Stimulated activated CD4-positive, alpha-beta T cell treated with anti-CD3 and anti-CD28 coated beads, TNF-alpha, amount 100 ng/mL, for 1 hour (primary cell): ENCODE measurements at places on chromosomes 1 and 21.

- DNase-seq: no peak
These were observed 10.4 kb downstream of the TTLL10 start for GRCh38 chr1:1183833-1184775.

- DNase-seq: no peak
These were observed 96.4 kb downstream of the OBSCN start for GRCh38 chr1:228304225-228304624.

DNA sequence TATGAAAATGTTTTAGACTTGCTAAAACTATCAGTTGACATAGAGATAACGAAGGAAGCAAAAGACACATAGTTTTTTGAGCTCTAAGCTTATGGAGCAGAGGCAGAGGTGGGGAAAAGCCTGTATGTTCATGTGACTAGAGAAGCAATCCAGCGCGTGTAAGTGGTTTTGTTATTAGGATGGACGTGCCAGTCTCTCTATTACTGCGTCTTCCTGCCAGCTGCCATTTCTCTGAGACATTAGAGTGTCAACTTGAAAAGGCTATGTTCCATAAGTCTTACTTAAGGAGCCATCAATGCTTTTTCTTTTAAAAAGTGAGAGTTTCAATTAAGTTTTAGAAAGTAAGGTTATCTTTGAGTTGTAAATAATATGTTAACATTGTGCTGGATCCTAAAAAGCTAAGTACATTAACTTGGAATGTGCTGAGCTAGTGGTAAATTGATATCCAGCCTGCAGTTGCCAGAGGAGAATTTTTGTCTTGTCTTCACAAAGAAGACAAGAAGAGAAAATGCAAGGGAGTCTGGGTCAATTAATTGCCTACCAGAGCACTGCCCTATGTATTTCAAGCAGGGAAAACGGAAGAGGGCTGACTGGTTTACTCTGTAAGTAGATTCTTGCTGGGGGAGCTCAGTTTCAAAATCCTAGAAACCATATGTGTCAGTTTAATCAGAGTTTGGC lies 161.8 kb upstream of the B3GALT2 start:
- no peak for DNase-seq

- no peak for DNase-seq
These were observed 89.0 kb downstream of the UBE2U start for GRCh38 chr1:64292399-64292798.

- DNase-seq: no peak
These were observed 30.6 kb upstream of the ATG4C start for GRCh38 chr1:62753031-62753965.
